ENCODE measurements at places on chromosomes 1 and 21. TPM values are rescaled to one million over a fixed set of nuclear protein-coding genes. Genes with fewer than 3 reads are reported as not detected.
A peak's percentile ranks its signal among the peaks of the same experiment; 100 is the strongest.

DNA sequence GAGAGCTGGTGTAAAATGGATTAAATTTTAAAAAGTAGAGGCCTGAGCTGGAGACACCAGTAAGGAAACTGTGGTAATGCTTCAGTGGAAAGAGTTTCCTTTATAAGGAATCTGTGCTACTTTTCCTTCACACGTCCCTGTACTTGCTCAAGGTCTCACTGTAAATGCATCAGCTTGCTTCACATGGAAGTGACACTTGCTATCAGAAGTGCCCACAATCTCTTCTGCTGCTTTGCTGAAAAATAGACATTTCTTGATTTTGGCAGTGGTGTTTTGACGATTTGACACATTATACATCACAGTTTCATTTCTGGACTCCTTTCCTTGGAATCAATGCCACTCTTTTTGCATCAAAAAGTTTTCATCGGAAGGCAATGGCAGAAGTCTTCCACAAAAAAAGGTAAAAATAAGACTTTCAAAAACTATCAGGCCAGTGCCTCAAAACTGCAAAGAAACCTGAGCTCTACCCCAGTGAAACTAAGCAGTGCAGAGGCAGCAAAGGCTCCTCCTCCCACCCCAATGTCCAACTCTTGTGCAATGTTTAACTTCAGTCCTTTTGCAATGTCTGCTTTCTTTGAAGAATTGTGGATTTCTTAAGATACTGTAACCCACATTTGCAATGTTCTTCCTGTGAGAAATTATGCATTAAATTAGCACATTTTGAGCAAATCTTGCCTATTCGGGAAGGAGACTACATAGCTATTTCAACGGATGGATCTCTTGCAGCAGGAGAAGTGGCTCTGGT is 18.4 kb upstream of the TSPAN2 start:
- no peak for DNase-seq

The RPE65 gene
- not detected for total RNA-seq

- no peak for DNase-seq
These were observed 58.9 kb downstream of the SWT1 start for GRCh38 chr1:185215911-185216310.

- DNase-seq, result no peak
These were observed 24.4 kb downstream of the TCP10L start for GRCh38 chr21:32560896-32561295.

The EYA3 gene
- total RNA-seq, result 18.1 TPM

- DNase-seq, result no peak
These were observed 68.1 kb upstream of the ANGPTL1 start for GRCh38 chr1:178938959-178939317.

- DNase-seq, result no peak
These were observed 28.6 kb upstream of the PLEKHG5 start for GRCh38 chr1:6519935-6520671.

The AJAP1 gene
- 2.4 TPM for total RNA-seq

The ARTN gene
- 14.1 TPM for total RNA-seq

DNA sequence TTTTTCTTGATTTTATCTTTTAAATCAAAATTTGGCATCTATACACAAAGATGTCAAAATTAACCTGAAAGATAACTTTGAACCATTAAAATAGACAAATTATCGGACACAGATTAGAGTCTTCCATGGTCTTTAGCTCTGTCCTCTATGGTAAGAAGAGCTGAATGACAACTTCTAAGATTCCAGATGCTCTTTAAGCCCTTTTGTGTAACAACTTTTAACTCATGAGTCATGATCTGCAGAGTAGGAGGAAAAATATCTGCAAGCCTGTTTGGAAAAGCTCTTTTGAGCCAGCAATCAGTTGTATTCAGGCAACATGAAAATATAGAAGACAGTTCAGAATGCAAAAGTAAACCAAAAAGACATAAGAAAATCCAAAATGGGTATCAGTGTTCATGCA is 37.8 kb downstream of the TTC13 start:
- DNase-seq, result no peak

GRCh38 chr1:222898191-222898527 is 83.3 kb downstream of the DISP1 start:
- no peak for DNase-seq

The CELA3A gene
- not detected for total RNA-seq

- DNase-seq, result no peak
These were observed 726.5 kb downstream of the PTPRU start for GRCh38 chr1:29962831-29963247.

DNA sequence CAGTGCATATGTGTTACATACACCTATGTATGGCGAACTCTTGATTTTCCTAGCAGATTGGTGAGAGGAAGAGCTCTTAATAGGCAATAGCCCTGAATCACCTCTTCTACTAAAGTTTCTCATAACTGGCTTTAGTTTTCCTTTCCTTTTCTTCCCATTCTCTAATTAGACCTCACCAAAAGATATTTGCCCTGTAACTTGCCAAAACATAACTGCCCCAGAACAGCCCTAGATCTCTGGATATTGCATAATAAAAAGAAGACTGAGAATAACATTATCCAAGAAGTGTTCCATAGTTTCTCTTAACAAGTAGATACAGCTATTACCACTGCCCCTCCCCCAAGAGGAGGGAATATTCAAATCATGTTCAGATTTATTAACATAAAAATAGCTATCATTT is 16.3 kb downstream of the SGIP1 start:
- DNase-seq, result no peak

The LCE3D gene
- total RNA-seq, result not detected

DNA sequence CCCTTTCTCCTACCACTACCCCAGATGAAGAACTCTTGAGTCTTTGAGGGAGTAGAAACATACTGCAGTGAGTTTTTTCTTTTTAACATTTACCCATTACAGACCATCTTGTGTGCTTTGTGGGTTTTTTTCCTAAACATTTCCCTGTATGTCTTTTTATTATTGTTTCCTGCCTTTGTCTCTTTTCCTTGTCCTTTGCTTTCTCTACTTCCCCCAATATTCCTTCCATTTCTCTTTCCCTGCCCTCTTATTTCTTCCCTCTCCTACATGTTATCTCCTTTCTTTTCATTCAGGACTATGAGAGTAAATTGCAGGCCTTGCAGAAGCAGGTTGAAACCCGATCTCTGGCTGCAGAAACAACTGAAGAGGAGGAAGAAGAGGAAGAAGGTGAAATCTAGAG is 79.1 kb upstream of the PGD start:
- no peak for DNase-seq

GRCh38 chr1:119409731-119410130 is 5.2 kb upstream of the HSD3B2 start:
- no peak for DNase-seq

The STUM gene
- total RNA-seq, result under 0.01 TPM

GRCh38 chr1:153945131-153945794 is 1.3 kb downstream of the DENND4B start:
- DNase-seq, result no peak

- DNase-seq, result no peak
These were observed 1.0 kb downstream of the NCDN start for GRCh38 chr1:35558374-35559316.

DNA sequence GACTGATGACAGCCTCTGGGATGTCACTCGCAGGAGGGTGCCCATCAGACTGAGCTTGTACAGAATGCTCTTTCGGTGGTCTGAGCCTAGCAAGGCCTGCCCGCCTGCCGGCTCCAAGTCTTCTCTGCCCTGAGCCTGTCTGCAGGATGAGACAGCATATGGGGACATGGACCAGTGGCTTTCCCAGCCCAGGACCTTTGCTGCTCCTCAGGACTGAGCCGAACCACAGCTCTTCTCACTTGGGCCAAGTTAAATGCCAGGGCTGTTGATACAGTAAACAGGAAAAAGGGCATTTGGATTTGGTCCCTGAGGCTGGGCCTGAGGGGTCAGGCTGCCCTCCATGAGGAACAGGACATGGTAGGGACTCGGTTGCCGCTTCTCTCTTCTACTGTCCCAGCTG is 64.3 kb upstream of the EPS8L3 start:
- no peak for DNase-seq

- no peak for DNase-seq
These were observed 9.8 kb downstream of the INSRR start for GRCh38 chr1:156849151-156849496.

GRCh38 chr1:79859212-79859948 is 852.9 kb upstream of the ADGRL4 start:
- DNase-seq, result peak; percentile 29

DNA sequence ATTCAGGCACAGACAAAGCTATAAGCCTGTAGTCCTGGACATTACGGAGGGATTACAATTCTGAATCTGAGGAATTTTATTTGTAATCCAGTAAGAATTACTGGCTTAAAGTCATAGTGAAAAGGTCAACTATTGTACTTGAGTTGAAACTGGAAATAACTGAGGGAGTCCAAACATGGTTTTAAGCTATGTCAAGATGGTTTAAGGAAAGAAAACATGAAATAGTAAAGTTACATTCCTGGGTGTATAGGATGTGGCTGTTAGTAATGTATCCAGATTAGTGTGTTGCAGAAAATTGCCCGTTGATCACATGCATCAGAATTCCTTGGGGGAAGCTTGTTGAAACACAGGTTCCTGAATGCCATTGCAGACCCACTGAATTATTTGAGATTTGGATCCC is 124.8 kb upstream of the GORAB start:
- DNase-seq, result no peak

DNA sequence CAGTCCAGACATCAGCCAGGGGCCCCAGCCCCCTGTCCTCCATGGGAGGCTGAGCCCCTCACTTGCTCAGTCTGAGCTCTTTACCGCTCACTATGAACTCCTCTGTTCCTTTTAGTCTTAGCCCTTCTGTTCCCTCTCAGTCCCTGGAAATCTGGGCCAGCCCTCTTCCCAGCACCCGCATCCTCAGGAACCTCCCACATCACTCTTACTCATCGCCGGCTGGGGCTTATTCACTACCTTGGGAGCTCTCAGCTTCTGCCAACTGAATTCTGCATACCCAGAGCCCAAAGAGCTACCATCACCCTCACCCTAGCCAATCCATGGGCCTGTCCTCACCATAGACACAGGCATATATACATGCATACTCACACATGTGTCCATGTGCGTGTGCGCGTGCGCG is 11.5 kb downstream of the KNCN start:
- no peak for DNase-seq

GRCh38 chr1:19003371-19004290 is 47.2 kb upstream of the IFFO2 start:
- DNase-seq, result no peak

- no peak for DNase-seq
These were observed 15.2 kb upstream of the ST3GAL3 start for GRCh38 chr1:43691871-43692815.

DNA sequence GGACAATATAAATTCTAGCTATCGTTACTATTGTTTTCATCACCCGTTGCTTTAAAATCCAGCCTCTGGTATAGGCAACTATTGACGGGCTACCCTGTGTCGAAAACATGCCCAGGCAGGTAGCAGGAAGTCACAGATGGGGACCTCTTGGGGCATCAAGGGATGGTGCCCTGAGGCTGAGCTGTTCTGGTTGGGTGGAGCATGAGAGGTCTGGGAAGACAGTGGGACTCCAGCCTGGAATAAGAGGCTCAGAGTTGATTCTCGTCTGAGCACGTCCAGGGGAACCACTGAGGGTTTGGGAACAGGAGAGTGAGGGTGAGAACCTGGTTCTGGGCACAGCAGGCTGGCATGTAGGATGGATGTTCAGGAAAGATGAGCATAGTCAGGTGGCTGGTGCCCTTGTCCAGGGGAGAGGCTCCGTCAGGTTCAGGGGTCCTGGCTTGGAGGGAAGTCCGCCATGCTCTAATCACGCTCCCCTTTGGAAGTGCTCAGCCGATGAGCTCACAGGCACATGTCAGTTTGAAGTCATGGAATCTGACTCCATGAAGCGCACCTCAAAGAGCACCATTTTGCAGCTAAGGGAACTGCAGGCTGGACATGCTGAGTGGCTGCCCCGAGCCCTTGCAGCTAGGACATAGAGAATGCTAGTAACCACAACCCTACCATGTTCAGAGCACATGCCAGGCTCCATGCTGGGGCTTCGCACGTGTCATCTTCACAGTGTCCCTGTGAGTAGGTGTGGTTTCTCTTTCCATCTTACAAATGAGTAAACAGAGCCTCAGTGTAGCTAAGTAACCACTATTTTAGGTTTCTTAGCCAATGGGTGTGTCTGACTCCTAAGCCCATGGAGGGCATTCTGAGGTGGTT is 21.0 kb downstream of the PCSK9 start:
- DNase-seq, result no peak

- DNase-seq, result no peak
These were observed 1.1 kb upstream of the ADIPOR1 start for GRCh38 chr1:202959276-202959620.

GRCh38 chr1:19754482-19754881 is 45.2 kb downstream of the TMCO4 start:
- no peak for DNase-seq

- DNase-seq, result no peak
These were observed 7.0 kb downstream of the ARPC5 start for GRCh38 chr1:183628537-183628936.

The CD1E gene
- total RNA-seq, result not detected

DNA sequence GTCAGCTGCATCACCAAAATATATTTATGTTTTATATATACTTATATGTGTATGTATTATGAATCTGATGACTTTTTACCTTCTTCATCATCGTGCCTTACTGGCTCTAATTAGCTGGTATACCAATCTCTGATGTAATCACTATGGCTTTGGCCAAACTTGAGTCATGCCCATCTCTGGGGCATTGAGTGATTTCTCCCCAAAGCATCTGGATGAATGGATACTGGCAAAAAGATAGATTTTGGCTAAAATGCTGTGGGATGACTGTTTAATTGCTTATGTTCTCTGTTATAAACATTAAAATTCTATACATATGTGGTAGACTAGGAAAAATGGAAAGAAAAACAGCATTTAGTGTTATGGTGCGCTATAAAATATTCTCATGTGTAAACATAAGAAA is 19.6 kb downstream of the CDKN2C start:
- DNase-seq, result no peak

The IGSF9 gene
- 2.0 TPM for total RNA-seq

The CRYAA gene
- total RNA-seq, result not detected

The C1orf53 gene
- total RNA-seq, result 0.40 TPM

The SSX2IP gene
- total RNA-seq, result 13.2 TPM

- DNase-seq, result no peak
These were observed 121.8 kb downstream of the HMGB4 start for GRCh38 chr1:33985656-33986055.

DNA sequence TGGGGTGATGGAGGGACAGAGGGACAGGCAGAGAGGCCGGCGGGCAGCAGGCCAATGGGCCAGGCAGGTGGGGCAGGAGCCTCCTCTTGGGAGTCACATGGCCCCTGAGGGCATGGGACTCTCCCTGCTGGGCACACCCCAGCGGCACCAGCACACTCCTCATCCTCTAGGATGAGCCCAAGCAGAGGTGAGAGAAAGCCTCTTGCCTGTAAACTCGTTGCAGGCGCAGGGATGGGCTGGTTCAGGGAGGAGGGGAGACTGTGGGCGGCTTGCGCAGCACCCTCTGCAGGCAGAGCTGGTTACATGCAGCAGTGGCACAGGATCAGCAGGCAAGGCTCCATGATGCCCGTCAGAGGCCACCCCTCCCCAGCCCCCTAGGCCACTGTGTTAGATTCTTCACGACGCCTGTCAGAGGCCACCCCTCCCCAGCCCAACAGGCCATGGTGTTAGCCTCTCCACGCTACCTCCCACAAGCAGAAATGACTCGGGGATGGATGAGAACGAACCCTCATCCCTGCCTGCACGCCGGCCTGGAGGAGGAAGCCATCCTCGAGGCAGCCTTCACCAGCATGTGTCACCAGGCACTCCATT is 209.7 kb upstream of the VAMP3 start:
- DNase-seq, result no peak

- no peak for DNase-seq
These were observed 21.8 kb downstream of the MMEL1 start for GRCh38 chr1:2611031-2611501.

- no peak for DNase-seq
These were observed 713.5 kb downstream of the AMY1C start for GRCh38 chr1:104463126-104463697.

Measured in epithelial cell of proximal tubule (primary cell).